ENCODE measurements at places on chromosomes 2 and 18. TPM values are rescaled to one million over a fixed set of nuclear protein-coding genes. Genes with fewer than 3 reads are reported as not detected.

Gene TRABD2A
- total RNA-seq: 38.3 TPM

DNA sequence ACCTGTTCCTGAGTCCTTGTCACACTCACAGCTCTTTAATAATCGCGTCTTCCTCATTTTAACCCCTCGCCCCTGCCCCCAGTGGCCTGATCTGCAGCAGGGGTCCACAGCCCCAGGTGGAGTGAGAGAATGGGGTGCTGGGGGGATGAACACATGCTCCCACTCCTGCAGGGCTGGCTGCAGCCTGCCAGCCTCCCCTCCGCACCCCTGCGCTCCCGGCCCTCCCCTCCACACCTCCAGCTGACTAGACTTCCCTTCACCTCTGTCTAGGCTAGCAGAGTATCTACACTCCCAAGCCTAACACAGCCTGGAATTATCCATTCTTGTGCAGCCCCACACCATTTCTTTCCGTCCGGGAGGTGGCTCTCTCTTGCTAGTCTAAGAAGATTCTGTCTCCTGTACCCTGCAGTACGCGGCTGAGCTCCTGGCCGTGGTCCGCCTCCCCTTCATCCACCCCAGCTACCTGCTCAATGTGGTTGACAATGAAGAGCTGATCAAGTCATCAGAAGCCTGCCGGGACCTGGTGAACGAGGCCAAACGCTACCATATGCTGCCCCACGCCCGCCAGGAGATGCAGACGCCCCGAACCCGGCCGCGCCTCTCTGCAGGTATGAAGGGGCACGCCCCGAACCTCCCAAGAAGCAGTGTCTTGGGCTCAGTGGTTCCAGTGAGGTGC is 231.6 kb downstream of the ATAD2B start:
- DNase-seq: no peak
- H3K4me1 ChIP-seq: no peaks in the 10 kb centered on the region
- H3K27ac ChIP-seq: no peak overlapping the region
- H3K27me3 ChIP-seq: no peaks in the 10 kb centered on the region
- H3K36me3 ChIP-seq: no peaks in the 10 kb centered on the region

DNA sequence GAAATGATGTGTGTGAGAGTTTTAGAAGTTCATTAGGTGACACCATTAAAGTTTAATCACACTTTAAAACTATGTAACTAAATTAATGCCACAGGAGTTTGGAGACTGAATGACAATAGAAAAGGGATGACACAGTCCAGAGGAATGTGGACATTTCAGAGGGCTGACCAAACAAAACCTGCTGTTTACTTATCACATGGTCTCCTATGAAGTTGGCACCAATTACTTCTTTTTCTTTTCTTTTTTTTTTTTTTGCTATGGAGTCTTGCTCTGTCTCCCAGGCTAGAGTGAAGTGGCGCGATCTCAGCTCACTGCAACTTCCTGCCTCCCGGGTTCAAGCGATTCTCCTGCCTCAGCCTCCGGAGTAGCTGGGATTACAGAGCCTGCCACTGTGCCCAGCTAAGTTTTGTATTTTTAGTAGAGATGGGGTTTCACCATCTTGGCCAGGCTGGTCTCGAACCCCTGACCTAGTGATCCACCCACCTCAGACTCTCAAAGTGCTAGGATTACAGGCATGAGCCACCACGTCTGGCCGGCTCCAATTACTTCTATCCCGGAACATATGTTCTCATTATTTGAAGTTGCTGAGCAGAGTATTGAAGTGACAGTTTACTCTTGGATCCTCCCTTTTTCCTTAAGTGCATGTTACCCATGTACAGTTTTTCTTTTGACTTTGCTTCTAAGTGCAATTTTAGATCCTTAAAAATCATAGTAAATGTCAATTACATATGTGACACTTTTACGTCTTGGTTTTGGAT is 4.3 kb downstream of the AGPS start:
- H3K27me3 ChIP-seq: no peaks in the 10 kb centered on the region
- no peak overlapping the region for H3K27ac ChIP-seq
- peaks cover 66% of the 10 kb centered on the region for H3K4me1 ChIP-seq
- H3K36me3 ChIP-seq: peaks cover 31% of the 10 kb centered on the region
- no peak overlapping the region for H3K4me3 ChIP-seq

Gene TTR
- not detected for total RNA-seq

Gene KCNG3
- total RNA-seq: not detected

DNA sequence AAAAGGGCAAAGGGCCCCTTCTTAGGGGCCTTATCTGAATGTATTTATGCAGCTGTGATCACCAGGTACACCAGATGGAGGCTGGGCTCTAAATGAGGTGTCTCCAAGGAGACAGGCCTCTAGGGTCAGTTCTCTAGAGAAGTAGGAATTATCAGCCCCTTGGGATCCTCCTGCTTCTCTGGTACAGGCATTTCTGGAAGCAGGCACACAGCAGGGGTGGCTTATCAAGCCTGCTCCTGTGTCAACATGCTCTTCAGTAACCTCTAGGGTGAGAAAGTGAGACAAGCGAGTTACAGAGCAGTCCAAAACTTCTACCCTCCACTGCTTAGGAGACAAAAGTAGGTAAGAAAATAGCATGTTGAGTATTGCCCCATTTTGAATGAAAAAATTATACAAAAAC is 13.8 kb downstream of the TPGS2 start:
- H3K4me3 ChIP-seq: no peak overlapping the region
- DNase-seq: no peak
- no peaks in the 10 kb centered on the region for H3K27me3 ChIP-seq
- peaks cover 5% of the 10 kb centered on the region for H3K4me1 ChIP-seq
- H3K36me3 ChIP-seq: peaks cover 47% of the 10 kb centered on the region
- no peak overlapping the region for H3K27ac ChIP-seq

GRCh38 chr2:99545604-99546003 is 55.8 kb upstream of the REV1 start:
- no peak overlapping the region for H3K4me3 ChIP-seq
- no peaks in the 10 kb centered on the region for H3K4me1 ChIP-seq
- H3K27ac ChIP-seq: no peak overlapping the region
- H3K27me3 ChIP-seq: peaks cover 16% of the 10 kb centered on the region

DNA sequence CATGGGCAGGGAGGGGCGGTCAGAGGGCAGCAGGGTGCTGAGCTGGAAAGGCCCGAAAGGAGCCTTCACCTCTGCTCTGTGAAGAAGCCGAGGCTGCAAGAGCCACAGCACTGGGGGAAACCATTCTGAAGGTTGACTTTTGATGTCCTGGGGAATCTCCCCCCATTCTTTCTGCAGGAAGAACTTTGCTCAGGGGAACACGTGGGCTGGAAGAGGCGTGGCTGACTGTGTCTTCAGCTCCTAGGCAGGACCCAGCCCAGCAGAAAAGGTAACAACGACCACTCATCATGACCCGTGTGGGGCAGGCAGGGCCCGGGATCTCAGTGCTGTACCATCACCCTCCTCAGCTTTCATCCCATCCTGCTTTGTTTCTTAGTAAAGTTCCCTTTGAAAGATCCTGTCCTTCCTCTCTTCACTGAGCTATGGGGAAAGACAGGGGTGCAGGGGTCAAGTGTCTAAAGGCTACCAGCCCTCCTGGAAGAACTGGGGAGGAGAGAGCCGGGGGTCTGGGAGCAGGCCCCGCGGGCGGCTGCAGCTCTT is 312.7 kb downstream of the CELF4 start:
- DNase-seq: no peak
- H3K27me3 ChIP-seq: peaks cover 33% of the 10 kb centered on the region
- no peak overlapping the region for H3K27ac ChIP-seq

Gene SCN7A
- total RNA-seq: not detected

GRCh38 chr18:44748582-44748981 is 67.9 kb downstream of the SETBP1 start:
- DNase-seq: no peak
- H3K4me3 ChIP-seq: no peak overlapping the region
- peaks cover 5% of the 10 kb centered on the region for H3K4me1 ChIP-seq

- DNase-seq: no peak
- H3K27ac ChIP-seq: no peak overlapping the region
Observed at GRCh38 chr18:32470460-32470713, 295 bp downstream of the GAREM1 start.

DNA sequence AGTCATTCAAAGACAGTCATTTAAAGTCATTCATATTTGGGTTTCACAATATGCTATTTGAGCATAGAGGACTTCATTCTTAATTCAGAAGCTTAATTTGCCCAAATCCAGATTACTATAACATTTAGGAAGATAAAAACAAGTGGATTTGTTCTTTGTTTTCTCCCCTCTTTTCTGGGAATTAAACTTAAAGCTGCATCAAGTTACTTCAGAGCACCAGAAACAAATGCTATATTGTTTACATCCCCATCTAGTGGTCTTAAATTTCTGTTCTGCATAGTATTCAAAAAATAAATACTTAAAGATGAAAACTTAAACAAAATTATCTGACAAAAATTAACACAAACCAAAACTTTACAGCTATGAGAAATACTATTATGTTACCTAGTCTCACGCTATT is 34.7 kb upstream of the MARCHF7 start:
- no peak overlapping the region for H3K27ac ChIP-seq
- no peaks in the 10 kb centered on the region for H3K27me3 ChIP-seq
- no peaks in the 10 kb centered on the region for H3K36me3 ChIP-seq
- no peak for DNase-seq
- no peaks in the 10 kb centered on the region for H3K4me1 ChIP-seq
- no peak overlapping the region for H3K4me3 ChIP-seq

DNA sequence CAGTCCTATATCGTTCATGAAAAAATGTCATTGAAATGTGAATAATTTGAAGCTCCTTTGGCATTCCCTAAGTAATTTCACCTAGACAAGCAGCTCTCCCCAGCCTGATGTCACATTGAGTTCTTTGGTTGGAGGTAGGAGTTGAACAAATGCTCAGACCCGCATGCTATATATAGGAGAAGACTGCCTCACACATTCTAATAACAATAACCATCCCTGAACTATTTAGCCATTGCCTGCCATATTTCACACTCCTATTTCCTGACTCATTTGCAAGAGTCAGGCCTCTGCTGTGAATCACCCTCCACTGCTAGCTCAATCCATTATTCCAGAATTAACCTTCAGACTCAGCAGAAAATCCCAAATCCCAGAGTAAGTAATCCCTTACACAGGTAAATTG is 256.6 kb upstream of the ACVR2A start:
- H3K27ac ChIP-seq: no peak overlapping the region
- peaks cover 8% of the 10 kb centered on the region for H3K27me3 ChIP-seq
- no peak for DNase-seq
- H3K4me3 ChIP-seq: no peak overlapping the region
- H3K4me1 ChIP-seq: no peaks in the 10 kb centered on the region

DNA sequence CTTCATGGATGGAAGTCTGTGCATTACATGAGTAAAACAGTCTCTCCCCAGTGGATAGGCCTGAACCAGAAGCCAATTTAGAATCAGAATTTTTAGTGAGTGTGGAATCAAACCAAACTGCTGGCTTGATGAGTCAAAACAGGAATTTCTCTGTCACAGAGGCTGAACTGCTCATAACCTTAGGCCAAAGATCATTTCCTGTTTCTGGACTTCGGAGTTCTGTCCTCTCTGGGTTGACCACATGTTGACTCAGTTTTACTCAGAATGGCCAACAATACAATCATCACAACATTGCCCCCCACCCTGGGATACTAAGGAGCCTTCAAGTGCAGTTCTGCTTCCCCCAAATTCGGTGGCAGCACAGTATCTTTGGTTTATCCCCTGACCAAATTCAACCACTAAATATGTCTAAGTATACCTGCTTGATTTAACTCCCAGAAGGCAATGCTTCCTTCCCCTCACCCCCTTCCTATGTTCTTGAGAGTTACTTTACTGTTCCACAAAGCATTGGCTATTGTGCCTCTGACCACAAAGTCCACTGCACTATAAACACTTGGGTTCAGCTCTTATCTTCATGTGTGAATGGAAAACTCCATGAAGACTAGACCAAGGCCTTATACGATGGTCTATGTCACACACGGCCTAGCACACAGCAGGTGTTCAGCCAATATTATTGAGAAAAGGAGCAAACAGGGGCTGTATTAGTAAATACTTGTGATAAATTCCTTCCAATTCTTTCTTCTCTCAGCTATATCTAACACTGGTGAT is 67.8 kb downstream of the NXPH2 start:
- no peak for DNase-seq
- H3K4me1 ChIP-seq: no peaks in the 10 kb centered on the region
- peaks cover 1% of the 10 kb centered on the region for H3K27me3 ChIP-seq
- no peak overlapping the region for H3K4me3 ChIP-seq
- no peak overlapping the region for H3K27ac ChIP-seq
- H3K36me3 ChIP-seq: no peaks in the 10 kb centered on the region

DNA sequence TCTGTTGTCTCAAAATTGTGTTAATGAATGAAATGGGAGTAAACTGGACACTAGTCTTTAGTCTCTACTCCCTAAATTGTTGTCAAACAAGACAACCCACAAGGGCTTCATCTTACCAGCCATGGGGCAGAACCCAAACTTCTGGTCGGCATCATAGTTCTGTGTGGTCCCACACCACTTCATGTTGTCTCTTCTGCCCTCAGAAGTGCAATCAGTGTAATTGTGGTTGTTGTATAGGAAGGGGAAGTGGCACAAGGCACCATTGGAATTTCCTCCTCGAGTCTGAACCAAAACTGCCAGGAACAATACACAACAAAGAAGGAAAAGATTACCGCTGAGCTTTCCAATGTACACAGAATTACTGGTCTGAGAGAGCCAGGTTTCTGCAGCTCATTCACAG is 12.6 kb downstream of the FN1 start:
- no peak overlapping the region for H3K27ac ChIP-seq
- H3K4me3 ChIP-seq: no peak overlapping the region
- no peaks in the 10 kb centered on the region for H3K4me1 ChIP-seq
- H3K27me3 ChIP-seq: peaks cover 31% of the 10 kb centered on the region
- DNase-seq: no peak
- H3K36me3 ChIP-seq: no peaks in the 10 kb centered on the region
